ENCODE measurements at places on chromosomes 7 and 10. TPM values are rescaled to one million over a fixed set of nuclear protein-coding genes. Genes with fewer than 3 reads are reported as not detected.

DNA sequence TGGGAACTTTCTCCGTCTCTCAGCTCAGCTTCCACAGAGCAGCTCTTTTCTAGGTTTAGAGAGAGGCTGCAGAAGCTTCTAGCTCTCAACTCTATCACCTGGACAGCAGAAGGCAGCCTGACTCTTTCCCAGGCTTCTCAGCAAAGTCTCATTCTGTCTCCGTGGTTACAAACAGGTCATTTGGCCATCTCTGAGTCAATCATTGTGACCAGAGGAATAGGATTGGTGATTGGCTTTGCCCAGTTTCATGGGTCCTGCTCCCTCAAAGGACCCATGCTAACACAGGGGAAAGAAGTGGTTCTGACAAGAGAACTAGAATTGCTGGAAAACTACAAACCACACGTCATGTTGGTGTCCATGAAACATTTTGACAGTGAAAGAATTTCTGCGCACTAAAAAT lies 43.6 kb downstream of the PRR15 start:
- no peaks in the 10 kb centered on the region for H3K4me1 ChIP-seq
- no peaks in the 10 kb centered on the region for H3K36me3 ChIP-seq
- DNase-seq: no peak

CDHR1 gene
- total RNA-seq: 0.66 TPM

- no peak for DNase-seq
- H3K27ac ChIP-seq: no peak overlapping the region
- H3K4me3 ChIP-seq: no peak overlapping the region
These were observed 83.2 kb downstream of the CAMK1D start for GRCh38 chr10:12432402-12433189.

UTF1 gene
- not detected for total RNA-seq

- H3K27ac ChIP-seq: no peak overlapping the region
- H3K36me3 ChIP-seq: no peaks in the 10 kb centered on the region
- no peak overlapping the region for H3K4me3 ChIP-seq
These were observed 144.0 kb upstream of the ITGB1 start for GRCh38 chr10:33102071-33102470.

GUSB gene
- total RNA-seq: 33.8 TPM

CRYGN gene
- total RNA-seq: 0.98 TPM

BAMBI gene
- total RNA-seq: 7.5 TPM

EPHA1 gene
- 11.8 TPM for total RNA-seq

DNA sequence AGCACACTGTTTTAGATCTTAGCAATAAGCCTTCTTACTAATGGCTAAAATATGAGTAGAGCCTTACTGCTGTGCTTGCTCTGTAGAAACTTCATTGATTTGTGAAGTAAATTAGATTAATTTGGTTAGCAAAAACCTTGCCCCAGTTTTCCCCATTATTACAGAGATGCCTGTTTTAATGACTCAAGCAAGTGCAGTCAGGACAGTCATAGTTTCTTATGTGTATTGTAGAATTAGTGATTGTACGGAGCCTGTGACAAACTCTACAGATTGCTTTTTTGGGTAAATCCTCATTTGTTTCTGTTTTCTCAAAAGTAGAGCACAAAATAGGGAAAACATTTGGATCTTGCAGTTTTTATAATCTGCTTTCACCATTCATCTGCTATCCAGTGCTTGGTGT lies 7.0 kb downstream of the TAX1BP1 start:
- H3K27ac ChIP-seq: no peak overlapping the region
- H3K36me3 ChIP-seq: no peaks in the 10 kb centered on the region
- peaks cover 12% of the 10 kb centered on the region for H3K4me1 ChIP-seq
- no peaks in the 10 kb centered on the region for H3K27me3 ChIP-seq
- no peak overlapping the region for H3K4me3 ChIP-seq

GRCh38 chr7:31692451-31692850 lies 5.4 kb downstream of the PPP1R17 start:
- no peak for DNase-seq
- no peaks in the 10 kb centered on the region for H3K36me3 ChIP-seq
- no peak overlapping the region for H3K4me3 ChIP-seq
- no peaks in the 10 kb centered on the region for H3K4me1 ChIP-seq
- no peak overlapping the region for H3K27ac ChIP-seq

- H3K27ac ChIP-seq: no peak overlapping the region
- no peak overlapping the region for H3K4me3 ChIP-seq
- peaks cover 4% of the 10 kb centered on the region for H3K4me1 ChIP-seq
- no peak for DNase-seq
These were observed 60.7 kb upstream of the DNAJB6 start for GRCh38 chr7:157276091-157276561.

- peaks cover 7% of the 10 kb centered on the region for H3K36me3 ChIP-seq
- no peak overlapping the region for H3K27ac ChIP-seq
- H3K4me1 ChIP-seq: no peaks in the 10 kb centered on the region
- no peak overlapping the region for H3K4me3 ChIP-seq
- H3K27me3 ChIP-seq: no peaks in the 10 kb centered on the region
These were observed 26.5 kb downstream of the VPS50 start for GRCh38 chr7:93258661-93259060.

DNA sequence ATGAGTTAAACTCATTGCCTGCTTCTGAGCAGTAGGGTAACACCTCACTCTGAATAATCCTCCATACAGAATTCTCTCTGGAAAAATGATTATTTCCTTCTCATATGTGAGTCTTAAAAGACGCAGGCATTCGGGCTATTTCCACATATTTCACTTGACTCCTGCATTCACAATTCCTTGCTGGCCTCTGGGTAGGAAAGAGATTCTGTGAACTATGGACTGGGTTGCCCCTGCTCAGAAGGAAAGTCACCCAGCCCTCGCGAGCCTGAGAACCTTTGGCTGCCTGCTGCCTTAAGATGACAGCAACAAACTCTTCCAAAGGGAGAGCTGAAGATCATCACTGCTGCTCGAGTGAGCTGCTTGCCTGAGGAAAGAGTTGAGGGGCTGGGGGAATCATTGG lies 216.8 kb downstream of the BAMBI start:
- no peaks in the 10 kb centered on the region for H3K27me3 ChIP-seq
- no peaks in the 10 kb centered on the region for H3K36me3 ChIP-seq
- H3K4me3 ChIP-seq: no peak overlapping the region

- H3K27me3 ChIP-seq: no peaks in the 10 kb centered on the region
- H3K27ac ChIP-seq: no peak overlapping the region
- no peak for DNase-seq
- no peak overlapping the region for H3K4me3 ChIP-seq
These were observed 186.0 kb upstream of the MGMT start for GRCh38 chr10:129280908-129281586.

DNA sequence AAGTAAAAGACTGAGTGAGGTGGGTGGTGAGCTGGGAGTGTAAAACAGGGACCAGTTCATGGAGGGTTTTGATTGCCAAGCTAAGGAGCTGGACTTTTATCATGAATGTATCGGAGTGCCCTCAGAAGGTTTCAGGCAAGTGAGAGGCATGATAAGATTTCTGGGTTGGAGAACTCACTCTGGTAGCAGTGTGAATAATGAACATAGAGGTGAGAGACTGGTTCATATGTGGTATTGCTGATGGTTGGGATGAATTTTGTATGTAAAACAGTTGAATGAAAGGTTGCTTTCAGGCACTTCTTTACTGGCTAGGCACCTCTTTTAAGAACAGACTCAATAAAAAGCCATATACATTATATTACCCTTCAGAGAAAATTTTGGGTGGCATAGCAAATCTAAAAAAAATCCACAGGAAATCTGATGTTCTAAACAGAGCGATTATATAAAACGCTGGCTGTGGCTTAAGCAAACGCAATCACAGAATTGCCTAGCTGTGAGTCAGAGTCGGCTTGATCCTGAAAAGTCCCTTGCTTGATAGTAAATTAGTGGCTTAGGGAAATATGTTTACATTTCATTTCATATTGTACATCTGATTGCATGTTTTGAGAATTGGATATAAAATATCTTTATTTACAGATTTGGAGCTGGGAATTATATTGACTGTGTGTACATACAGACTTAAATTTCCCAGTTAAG lies 92.9 kb upstream of the HDAC9 start:
- H3K4me1 ChIP-seq: no peaks in the 10 kb centered on the region
- DNase-seq: no peak
- H3K27me3 ChIP-seq: no peaks in the 10 kb centered on the region
- no peak overlapping the region for H3K27ac ChIP-seq
- no peak overlapping the region for H3K4me3 ChIP-seq

EXOC6 gene
- 7.0 TPM for total RNA-seq

CYP2C8 gene
- 0.73 TPM for total RNA-seq

HMX3 gene
- not detected for total RNA-seq
